Activated naive CD4-positive, alpha-beta T cell treated with anti-CD3 and anti-CD28 coated beads, Interleukin-2, amount 50 U/mL, for 72 hours (primary cell): ENCODE measurements at places on chromosomes 11 and 22. TPM values are rescaled to one million over a fixed set of nuclear protein-coding genes. Genes with fewer than 3 reads are reported as not detected.

- DNase-seq = no peak
Observed at GRCh38 chr11:66047541-66048365, 1.2 kb downstream of the GAL3ST3 start.

DNA sequence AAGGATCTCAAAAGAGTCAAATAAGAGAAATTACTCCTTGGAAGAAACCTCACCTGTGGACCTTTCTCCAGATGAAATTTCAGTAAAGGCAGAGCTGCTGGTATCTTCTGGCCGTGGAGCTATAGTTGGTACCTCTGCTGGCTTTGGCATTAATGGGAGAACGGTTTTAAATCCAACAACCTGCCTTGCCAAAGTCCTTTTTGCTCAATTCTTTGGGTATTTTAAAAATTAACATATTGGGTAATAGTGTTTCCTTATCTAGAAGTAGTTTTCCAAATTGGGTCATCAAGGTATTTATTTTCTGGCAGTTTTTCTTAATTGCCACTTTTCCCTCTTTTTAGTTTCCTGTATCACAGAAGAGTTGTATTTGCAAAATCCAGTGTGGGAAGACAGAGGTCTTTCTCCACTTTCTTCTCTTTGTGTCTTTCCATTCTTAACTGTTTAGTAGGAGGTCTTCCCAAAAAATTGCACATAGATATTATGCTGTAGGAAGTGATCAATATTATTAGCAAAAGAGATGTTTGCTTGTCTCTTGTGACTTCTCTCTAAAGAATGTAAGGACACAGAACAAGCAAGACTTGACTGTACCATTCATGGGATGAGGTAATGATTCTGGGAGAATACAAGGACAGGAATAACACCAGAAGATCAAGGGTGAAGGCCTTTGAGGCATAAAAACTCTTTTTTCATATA lies at the start of gene SAA4:
TSS of gene SAA4 (minus strand) at position 139 of the 693 bp plus-strand sequence. CDS start 876 bp downstream, outside the sequence.
- DNase-seq = no peak

GRCh38 chr22:45799291-45799690 lies 127.7 kb downstream of the ATXN10 start:
- DNase-seq = no peak

Gene TUBA8
- total RNA-seq = 1.1 TPM

Gene CD3E
- 455 TPM for total RNA-seq

Gene RAB38
- 1.7 TPM for total RNA-seq

DNA sequence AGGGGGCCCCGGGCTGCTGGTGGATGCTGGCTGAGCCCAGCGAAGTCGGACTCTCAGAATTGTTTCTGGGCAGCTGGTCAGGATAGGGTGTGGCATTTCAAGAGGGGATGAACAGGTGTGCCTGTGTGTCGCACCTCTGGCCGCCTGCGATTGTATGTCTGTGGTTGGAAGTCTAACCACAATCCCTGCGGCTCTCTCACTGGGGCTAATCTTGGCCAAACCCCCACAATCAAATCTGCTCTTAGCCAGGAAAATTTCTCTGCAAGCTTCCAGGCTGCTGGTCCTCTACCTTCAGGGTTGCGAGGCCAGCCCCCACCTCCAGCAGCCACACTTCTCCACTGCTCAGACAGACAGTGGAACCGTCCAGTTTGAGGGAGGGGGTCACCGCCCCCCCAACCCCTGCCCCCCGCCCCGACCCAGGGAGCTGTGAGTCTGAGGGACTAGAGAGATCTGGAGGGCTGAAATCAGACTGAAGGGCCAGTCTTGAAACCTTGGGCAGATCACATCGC lies 953 bp downstream of the ATG16L2 start:
- DNase-seq = no peak

GRCh38 chr11:121141066-121141465 lies 40.0 kb downstream of the TECTA start:
- no peak for DNase-seq

Gene ACRV1
- not detected for total RNA-seq

- no peak for DNase-seq
Observed at GRCh38 chr22:24189249-24190158, 8.2 kb downstream of the SUSD2 start.

GRCh38 chr22:49721211-49721763 lies 106.4 kb downstream of the BRD1 start:
- no peak for DNase-seq

DNA sequence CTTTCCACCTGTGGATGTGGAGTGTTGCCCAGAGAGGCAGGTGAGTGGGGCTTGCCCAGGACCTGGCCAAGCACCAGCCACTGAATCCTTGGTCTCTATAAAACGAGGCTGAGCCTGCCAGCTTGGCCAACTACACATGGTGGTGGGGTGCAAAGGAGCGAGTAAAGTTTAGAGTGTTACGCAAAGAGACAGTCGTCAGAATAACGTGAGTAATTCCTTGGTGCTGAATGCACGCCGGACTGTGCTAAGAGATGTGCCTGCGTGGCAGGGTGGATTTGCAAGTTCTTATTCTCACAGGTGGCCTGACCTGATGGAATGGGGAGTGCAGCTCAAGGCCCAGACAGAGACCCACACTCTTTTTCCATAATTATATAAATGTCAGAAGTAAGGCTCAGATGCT lies 88.6 kb upstream of the B3GAT1 start:
- DNase-seq = no peak

Gene OR8D4
- total RNA-seq = not detected

GRCh38 chr11:120216426-120217102 lies 5.7 kb downstream of the OAF start:
- DNase-seq = no peak

DNA sequence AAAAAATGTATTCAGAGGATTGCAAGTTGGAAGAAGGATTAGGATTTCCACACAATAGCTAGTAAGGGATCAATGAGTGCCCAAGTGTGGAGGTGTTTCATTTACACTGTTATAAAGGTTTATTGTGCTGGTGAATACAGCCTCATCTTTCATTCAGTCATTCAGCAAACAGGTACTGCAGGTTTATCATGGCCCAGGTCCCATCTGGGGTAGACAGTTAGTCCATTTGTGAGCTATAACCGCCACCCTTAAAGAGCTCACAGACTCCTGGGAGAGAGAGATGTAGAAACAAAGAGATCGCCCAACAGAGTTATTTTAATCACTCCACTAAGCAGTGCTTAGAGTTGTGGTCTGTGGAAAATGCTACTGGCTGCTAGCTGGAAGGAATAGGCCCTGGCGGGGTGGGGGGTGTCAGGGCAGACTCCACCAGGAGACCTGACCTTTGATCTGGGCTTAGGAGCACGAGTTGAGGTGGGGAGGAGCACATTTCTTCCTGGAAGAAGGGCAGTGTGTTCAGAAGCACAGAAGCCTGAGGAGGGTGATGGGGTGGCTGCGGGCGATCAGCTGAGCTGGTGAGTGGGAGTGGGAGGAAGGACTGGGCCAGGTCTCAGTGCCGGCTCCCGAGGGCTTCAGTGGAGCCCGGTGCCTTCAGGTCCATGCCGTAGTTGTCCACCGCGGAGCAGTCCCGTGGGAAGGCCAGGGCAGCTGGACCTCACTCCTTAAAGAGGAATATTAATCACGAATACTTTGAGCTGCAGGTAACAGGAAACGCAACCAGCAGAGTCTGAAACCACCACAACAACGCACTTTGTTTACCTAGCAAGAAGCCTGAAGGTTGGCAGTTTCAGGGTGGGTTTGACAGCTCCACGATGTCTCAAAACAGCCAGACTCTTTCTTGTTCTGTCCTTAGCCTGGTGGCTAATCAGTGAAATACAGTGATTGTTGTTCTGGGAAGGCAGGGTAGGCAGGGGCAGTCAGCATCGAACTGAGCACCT lies 11.2 kb downstream of the TOM1 start:
- DNase-seq = no peak

Gene ACER3
- total RNA-seq = 24.3 TPM

Gene MRGPRX4
- total RNA-seq = not detected

GRCh38 chr11:1640076-1640946 lies 10.7 kb downstream of the KRTAP5-5 start:
- DNase-seq = no peak

Gene FAM111B
- total RNA-seq = 47.6 TPM

Gene POU2AF2
- not detected for total RNA-seq

Gene SLC25A18
- not detected for total RNA-seq
